ENCODE measurements at places on chromosomes 3 and 15. TPM values are rescaled to one million over a fixed set of nuclear protein-coding genes. Genes with fewer than 3 reads are reported as not detected.

DNA sequence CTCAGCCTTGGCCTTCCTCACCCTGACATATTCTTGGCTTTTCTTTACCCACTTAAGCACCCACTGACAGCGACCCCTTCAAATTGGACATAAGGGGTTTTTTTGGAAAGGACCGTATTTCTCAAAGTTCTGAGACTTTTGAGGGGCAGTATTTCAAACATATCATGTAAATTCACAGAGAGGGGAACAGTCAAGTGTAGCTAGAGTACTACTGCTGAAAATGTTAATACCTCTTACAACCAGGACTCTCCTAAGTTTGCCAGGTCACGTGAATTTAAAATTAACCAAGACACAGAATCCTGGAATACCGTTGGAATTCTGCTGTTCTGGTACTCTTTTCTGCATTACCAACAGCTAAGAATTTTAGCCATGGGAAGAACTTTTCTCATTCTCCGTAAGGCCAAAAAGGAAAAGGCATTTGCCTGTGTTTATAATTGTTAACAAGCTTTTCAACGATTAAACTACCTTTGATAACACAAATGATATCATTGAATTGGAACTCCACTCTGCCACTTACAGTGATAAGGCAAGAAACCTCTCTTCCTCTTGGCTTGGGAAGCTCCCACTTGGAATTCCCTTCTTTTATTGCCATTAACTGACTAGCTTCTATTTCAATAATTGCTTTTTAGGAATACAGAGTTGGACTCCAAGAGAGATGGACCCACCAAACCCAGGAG lies 597 bp upstream of the GBE1 start:
- no peak for DNase-seq
- H3K4me3 ChIP-seq = peak overlapping the region; percentile 93
- no peaks in the 10 kb centered on the region for H3K27me3 ChIP-seq
- peaks cover 6% of the 10 kb centered on the region for H3K4me1 ChIP-seq
- no peaks in the 10 kb centered on the region for H3K36me3 ChIP-seq
- peak overlapping the region; percentile 92 for H3K27ac ChIP-seq

- H3K4me1 ChIP-seq = peaks cover 4% of the 10 kb centered on the region
- H3K27ac ChIP-seq = no peak overlapping the region
- H3K4me3 ChIP-seq = no peak overlapping the region
- no peaks in the 10 kb centered on the region for H3K27me3 ChIP-seq
Observed at GRCh38 chr3:62210011-62210410, 163.3 kb downstream of the FEZF2 start.

GRCh38 chr3:6421666-6422445 lies 439.1 kb upstream of the GRM7 start:
- no peaks in the 10 kb centered on the region for H3K4me1 ChIP-seq
- H3K27me3 ChIP-seq = no peaks in the 10 kb centered on the region

- H3K27ac ChIP-seq = no peak overlapping the region
- peaks cover 3% of the 10 kb centered on the region for H3K4me1 ChIP-seq
- peaks cover 19% of the 10 kb centered on the region for H3K27me3 ChIP-seq
- no peak overlapping the region for H3K4me3 ChIP-seq
- no peaks in the 10 kb centered on the region for H3K36me3 ChIP-seq
- no peak for DNase-seq
Observed at GRCh38 chr15:88383354-88383753, 83.8 kb downstream of the MRPL46 start.

DNA sequence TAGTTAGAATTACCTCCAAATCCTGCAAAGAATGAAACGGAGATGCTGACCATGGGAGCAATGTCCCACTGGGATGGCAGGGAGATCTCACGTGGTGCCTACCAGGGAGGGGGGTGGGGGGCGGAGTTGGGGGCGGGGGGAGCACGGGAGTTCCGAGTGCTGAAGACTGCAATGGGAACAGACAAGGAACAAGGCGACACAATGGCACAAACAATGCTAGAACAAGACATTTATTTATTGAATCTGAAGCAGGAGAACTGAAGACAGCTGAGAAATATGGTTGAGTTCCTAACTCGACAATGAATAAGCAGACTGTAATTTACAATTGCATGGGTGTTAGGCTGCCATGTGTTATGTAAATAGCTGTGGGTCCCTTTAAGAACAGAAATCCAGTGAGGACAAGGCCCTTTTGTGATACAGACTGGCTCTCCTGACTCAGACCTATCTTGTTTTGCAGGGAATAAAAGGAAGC lies 91.2 kb downstream of the AQP9 start:
- H3K4me3 ChIP-seq = peak overlapping the region; percentile 2
- no peaks in the 10 kb centered on the region for H3K36me3 ChIP-seq

The HACD2 gene
- 54.4 TPM for total RNA-seq

The UROC1 gene
- total RNA-seq = not detected

The LNP1 gene
- total RNA-seq = 3.6 TPM

The ZBTB20 gene
- total RNA-seq = 27.3 TPM

- H3K27ac ChIP-seq = peak overlapping the region; percentile 56
- no peaks in the 10 kb centered on the region for H3K36me3 ChIP-seq
- peaks cover 28% of the 10 kb centered on the region for H3K27me3 ChIP-seq
- no peak overlapping the region for H3K4me3 ChIP-seq
- no peak for DNase-seq
Observed at GRCh38 chr3:195823280-195823679, 11.6 kb upstream of the MUC4 start.

- DNase-seq = no peak
- H3K36me3 ChIP-seq = no peaks in the 10 kb centered on the region
- peaks cover 4% of the 10 kb centered on the region for H3K4me1 ChIP-seq
- peak overlapping the region; percentile 57 for H3K27ac ChIP-seq
Observed at GRCh38 chr3:20589275-20589674, 403.3 kb upstream of the SGO1 start.

Measured in progenitor cell of endocrine pancreas (in vitro differentiated cells).